CD4-positive, CD25-positive, alpha-beta regulatory T cell (primary cell): ENCODE measurements at places on chromosomes 4 and X.
A peak's percentile ranks its signal among the peaks of the same experiment; 100 is the strongest.

GRCh38 chrX:67544281-67545035 is 637 bp downstream of the AR start:
- H3K4me3 ChIP-seq = no peak overlapping the region
- H3K27ac ChIP-seq = no peak overlapping the region
- H3K4me1 ChIP-seq = no peaks in the 10 kb centered on the region

DNA sequence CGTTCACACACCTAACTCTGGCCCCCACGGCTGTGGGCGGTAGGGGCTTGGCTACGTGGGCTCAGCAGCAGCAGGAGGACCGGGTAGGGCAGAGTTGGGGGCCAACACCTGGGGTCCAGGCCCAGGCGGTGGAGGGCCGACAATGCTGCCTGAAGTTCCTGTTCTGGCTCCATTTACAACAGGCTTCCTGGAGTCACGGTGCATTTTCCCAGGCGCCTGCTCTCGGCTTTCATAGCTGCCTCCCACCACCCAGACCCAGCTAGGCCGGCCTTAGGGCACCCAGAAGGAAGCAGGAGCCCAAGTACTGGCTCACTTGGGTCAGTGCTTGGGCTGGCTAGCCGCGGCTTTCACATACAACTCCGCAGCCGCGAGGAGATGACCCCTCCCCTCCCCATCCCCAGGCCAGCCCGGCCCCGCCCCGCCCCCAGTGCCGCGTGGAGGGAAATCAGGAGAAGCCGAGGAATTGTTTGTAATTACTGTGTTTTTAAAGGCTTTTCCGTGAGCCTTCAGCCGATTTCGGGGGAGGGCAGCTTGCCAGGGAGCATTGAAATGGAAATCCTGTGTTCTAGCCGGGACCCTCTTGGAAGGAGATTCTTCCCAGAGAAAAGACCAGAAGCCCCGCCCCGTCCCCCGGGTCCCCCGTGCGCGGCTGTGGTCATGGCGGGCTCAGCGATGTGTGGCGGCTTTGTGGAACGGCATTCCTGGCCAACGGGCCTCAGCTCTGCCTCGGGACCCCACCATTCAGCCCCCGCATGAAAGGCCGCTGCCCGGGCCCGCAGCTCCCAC is 28.5 kb downstream of the PJA1 start:
- no peaks in the 10 kb centered on the region for H3K36me3 ChIP-seq
- no peak overlapping the region for H3K27ac ChIP-seq
- H3K4me3 ChIP-seq = no peak overlapping the region
- H3K27me3 ChIP-seq = no peaks in the 10 kb centered on the region

DNA sequence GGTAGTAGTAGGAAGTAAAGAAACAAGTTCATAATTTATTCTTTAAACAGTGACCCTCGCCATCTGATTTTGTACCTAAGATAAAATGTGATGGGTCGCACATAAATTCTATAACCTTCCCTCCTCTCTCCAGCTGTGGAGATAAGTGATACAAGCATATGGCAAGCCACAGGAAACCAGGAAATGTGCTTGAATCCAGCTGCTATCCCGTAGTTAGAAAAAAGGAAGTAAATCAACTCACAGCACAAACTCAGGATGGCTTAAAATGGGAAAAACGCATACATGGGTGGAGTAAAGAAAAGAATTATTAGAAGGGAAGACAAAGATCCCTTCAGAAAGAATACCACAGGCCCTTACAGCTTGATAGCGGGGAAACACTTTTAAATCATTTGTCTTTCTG is 78.2 kb downstream of the ZNF827 start:
- DNase-seq = no peak
- H3K27me3 ChIP-seq = no peaks in the 10 kb centered on the region
- H3K4me3 ChIP-seq = no peak overlapping the region
- no peaks in the 10 kb centered on the region for H3K4me1 ChIP-seq
- H3K27ac ChIP-seq = no peak overlapping the region
- peaks cover 2% of the 10 kb centered on the region for H3K36me3 ChIP-seq

GRCh38 chr4:133148690-133149363 is at the start of gene PCDH10:
Gene PCDH10 (plus strand): TSS chr4:133149294. CDS start chr4:133150141, 847 bp downstream.
- peaks cover 13% of the 10 kb centered on the region for H3K27me3 ChIP-seq
- no peaks in the 10 kb centered on the region for H3K36me3 ChIP-seq
- no peak for DNase-seq
- H3K4me1 ChIP-seq = no peaks in the 10 kb centered on the region
- H3K27ac ChIP-seq = no peak within 1 kb of the TSS

DNA sequence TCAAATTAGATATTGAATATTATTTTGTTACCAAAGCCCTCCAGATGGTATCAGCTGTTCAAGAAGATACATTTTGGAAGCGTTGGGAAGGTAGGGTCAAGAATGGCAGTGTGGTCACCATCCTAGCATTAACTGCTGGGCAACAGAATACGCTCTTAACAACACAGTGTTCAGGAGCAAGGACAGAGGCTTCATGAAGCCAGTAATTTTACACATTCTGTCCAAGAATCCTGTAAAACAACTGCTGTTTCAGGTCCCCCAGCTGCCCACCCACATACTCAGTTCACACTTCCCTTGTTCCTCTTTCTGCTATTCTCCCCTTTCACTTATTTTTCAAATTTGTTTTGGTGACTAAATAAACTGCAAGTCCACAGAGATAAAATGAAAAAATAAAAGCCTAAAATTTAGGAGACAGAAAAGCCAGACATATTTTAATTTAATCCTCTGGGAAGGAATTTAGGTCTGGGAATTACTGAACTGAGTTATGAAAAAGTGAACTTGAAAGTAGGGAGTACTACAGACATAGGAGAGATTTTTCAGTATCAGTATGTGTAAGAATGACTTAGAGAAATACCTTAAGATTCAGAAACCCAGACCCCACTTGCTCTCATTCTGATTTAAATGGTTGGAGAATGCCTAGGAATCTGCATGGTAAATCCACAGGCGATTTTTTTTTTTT is 406.7 kb downstream of the MAPK10 start:
- no peaks in the 10 kb centered on the region for H3K27me3 ChIP-seq
- no peaks in the 10 kb centered on the region for H3K4me1 ChIP-seq
- H3K27ac ChIP-seq = no peak overlapping the region

GRCh38 chr4:8199594-8200301 is 658 bp downstream of the SH3TC1 start:
- H3K36me3 ChIP-seq = no peaks in the 10 kb centered on the region
- H3K4me3 ChIP-seq = peak overlapping the region; percentile 79
- DNase-seq = peak; percentile 38
- no peaks in the 10 kb centered on the region for H3K27me3 ChIP-seq
- H3K27ac ChIP-seq = peak overlapping the region; percentile 68
- peaks cover 49% of the 10 kb centered on the region for H3K4me1 ChIP-seq

DNA sequence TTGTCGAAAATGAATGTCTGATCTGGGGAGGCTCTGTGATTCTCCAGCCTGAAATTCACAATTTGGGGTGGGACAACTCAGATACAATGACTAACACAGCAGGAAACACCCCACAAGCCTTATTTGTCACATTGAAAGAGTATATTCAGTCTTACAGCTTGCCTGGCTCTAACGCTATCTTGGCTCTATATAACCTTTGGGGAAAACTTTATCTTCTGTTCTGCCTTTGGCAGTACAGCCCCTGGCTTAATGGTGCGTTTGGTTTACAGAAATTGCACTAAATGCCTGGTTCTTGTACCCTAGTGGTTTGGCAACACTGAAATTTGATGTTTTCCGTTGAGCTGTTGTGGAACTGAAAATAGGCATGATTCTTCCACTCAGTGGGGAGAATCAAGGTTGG is 178.1 kb upstream of the VEGFC start:
- H3K36me3 ChIP-seq = no peaks in the 10 kb centered on the region
- DNase-seq = no peak
- no peak overlapping the region for H3K27ac ChIP-seq
- H3K4me3 ChIP-seq = no peak overlapping the region
- no peaks in the 10 kb centered on the region for H3K27me3 ChIP-seq
- no peaks in the 10 kb centered on the region for H3K4me1 ChIP-seq

- H3K4me3 ChIP-seq = no peak overlapping the region
- H3K36me3 ChIP-seq = no peaks in the 10 kb centered on the region
- H3K27ac ChIP-seq = no peak overlapping the region
- H3K27me3 ChIP-seq = no peaks in the 10 kb centered on the region
These were observed 723.2 kb downstream of the SMARCA1 start for GRCh38 chrX:128800138-128800537.

- no peak overlapping the region for H3K4me3 ChIP-seq
- no peak overlapping the region for H3K27ac ChIP-seq
- H3K4me1 ChIP-seq = no peaks in the 10 kb centered on the region
- H3K36me3 ChIP-seq = no peaks in the 10 kb centered on the region
- H3K27me3 ChIP-seq = peaks cover 4% of the 10 kb centered on the region
These were observed 44.1 kb upstream of the UPRT start for GRCh38 chrX:75229774-75230173.
